ENCODE measurements at places on chromosomes 2 and 18.
A peak's percentile ranks its signal among the peaks of the same experiment; 100 is the strongest.

DNA sequence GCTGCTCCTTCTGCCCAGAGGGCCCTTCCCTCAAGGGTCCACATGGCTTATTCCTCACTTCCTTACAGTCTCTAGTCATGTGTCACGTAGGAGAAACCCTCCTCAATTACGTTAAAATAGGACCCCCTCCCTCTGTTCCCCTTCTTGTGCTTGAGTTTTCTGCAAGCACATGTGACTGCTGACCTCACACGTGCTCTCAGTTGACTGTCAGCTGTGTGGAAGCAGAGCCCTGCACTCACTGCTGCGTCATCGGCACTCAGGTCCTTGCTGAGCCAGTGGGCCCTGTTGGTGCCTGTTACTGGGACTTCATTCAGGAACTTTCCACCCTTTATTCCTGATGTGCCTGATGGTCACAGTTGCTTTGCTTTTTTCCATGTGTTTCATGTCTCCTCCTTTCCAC lies 11.1 kb downstream of the ATG16L1 start:
- DNase-seq: no peak

GRCh38 chr18:25038261-25038660 lies 313.7 kb downstream of the ZNF521 start:
- peak; percentile 41 for DNase-seq

- DNase-seq: no peak
These were observed 41.4 kb downstream of the FMNL2 start for GRCh38 chr2:152376385-152376784.

DNA sequence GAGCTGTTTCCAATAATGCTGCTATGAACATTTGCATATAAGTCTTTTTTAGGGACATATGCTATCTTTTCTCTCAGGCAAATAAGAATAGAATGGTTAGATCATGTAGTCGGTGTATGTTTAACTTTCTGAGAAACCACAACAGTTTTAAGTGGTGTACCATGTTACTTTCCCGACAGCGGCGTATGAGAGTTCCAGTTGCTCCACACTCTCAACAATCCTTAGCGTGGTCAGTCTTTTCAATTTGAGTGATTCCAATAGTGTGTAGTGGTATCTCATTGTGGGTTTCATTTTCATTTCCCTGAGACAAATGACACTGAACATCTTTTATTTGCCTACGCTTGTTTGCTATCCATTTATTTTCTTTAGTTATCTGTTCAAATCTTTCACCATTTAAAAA lies 149.5 kb downstream of the ACOXL start:
- DNase-seq: no peak

GRCh38 chr2:97707362-97708047 lies 5.9 kb upstream of the ZAP70 start:
- DNase-seq: no peak

Data from NCI-H1105 treated with DMSO at 0.1 percent for 48 hours (cell line).